Heart left ventricle (tissue), 16 donors: ENCODE measurements at places on chromosomes 6 and 20.
A peak's percentile ranks its signal among the peaks of the same experiment; 100 is the strongest.

- DNase-seq: no peak
Observed at GRCh38 chr6:45156075-45156474, 172.1 kb upstream of the RUNX2 start.

DNA sequence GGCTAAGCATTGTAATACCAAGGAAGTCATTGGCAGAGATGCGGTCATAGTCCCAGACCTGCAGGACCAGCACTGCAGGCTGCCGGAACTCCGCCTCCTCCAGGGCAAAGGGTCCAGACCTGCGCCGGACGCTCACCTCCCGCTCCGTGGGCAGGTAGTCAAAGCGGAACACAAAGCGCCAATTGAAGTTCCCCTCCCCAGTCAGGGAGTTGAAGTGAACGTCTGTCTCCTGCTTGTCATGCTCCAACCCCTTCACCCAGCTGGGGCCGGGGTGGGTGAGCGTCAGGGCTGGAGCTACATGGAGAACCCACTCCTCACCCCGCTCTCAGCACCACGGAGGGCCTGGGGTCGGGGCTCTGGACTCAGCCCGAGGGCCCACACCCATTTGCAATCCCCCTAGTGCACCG is 18.2 kb downstream of the ERGIC3 start:
- no peak for DNase-seq

- no peak for DNase-seq
Observed at GRCh38 chr6:36120539-36120938, 9.8 kb upstream of the MAPK13 start.

DNA sequence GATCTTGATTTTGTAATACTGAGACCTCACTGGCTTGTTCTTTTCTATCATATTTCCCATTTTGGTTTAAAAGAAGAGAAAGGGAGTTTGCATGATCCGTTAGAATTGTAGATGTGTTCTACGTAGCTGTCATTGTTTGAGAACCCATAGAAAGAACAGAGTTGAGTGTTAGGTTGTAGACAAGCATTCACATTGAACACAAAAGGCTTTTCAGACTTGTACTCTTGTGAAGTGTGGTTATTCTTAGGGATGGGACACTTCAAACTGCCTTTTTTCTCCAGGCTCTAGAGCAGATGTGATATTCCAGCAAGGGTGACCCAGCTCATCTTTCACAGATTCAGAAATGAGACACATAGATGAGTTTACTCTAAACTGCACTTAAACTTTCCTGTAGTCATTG is 19.9 kb downstream of the FOXO3 start:
- no peak for DNase-seq

- DNase-seq: no peak
Observed at GRCh38 chr6:39269961-39270360, 40.7 kb upstream of the KCNK5 start.

DNA sequence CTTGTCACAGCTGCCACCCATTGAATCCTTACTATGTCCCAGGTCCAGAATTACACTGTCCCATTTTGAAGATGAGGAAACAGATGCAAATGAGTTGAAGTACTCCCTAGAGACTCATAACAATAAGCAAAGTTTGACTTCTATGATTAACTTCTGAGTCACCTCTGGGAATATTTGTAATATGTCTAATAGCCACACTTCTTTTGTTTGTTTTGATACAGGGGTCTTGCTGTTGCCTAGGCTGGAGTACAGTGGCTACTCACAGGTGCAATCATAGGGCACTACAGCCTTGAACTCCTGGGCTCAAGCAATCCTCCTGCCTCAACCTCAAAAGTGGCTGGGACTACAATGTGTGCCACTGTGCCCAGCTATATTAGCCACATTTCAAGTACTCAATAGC is 11.4 kb upstream of the SOX12 start:
- DNase-seq: no peak

- DNase-seq: no peak
Observed at GRCh38 chr20:43386878-43387277, 70.8 kb upstream of the SRSF6 start.

- peak; percentile 90 for DNase-seq
Observed at GRCh38 chr6:143677891-143678791, at the start of gene PHACTR2. Gene PHACTR2 (plus strand): TSS chr6:143677965. CDS start chr6:143678164, 199 bp downstream.

DNA sequence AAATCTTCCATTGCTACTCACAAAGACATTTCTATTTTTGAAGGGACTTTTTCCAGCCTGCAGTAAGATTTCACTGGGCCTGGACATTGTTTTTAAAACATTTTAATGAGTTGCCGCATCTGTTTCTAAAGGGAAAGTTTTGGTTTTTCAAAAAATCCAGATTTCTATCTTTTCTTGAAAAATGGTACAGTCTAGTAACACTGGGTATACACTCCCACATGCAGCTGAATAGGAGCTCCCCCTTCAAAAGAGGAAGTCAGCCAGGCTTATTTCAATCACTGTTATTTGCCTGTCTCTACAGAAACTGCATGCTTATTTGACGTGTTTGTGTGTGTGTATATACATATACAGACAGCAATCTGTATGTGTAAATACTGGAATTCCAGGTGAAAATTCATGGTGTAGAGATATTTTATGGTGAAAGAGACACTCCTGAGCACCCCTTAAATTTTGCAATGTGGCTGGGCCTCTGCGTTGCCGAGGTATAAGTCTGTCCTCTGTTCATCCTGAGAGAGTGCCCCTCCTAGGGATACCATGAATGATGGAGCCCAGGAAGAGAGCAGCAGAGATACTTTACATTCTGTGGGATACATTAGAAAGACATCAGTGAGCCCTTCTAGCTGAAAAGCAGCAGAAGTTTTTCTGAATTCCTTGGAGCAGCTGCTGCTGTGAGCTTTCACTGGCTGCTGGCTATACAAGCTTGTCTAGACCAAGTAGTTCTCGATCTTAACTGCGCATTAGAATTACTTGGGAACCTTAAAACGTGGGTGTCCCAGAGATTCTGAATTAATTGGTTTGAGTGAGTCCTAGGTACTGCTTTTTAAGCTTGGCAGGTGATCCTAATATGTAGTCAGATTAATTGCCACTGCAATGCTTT is 12.0 kb upstream of the ABRACL start:
- DNase-seq: no peak

DNA sequence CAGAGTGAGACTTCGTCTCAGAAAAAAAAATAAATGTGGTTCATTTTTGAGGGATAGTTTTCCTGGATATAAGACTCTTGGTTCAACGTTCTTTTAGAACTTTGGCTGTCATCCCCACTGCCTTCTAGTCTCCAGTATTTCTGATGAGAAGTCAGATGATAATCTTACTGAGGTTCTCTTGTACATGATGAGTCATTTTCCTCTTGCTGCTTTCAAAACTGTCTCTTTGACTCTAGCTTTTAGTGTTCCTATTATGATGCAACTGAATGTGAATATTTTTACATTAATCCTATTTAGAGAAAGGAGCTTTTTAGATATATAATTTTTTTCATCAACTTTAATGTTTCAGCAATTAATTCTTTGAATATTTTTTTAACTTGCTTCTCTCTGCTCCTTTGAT is 46.0 kb upstream of the OR14J1 start:
- no peak for DNase-seq

DNA sequence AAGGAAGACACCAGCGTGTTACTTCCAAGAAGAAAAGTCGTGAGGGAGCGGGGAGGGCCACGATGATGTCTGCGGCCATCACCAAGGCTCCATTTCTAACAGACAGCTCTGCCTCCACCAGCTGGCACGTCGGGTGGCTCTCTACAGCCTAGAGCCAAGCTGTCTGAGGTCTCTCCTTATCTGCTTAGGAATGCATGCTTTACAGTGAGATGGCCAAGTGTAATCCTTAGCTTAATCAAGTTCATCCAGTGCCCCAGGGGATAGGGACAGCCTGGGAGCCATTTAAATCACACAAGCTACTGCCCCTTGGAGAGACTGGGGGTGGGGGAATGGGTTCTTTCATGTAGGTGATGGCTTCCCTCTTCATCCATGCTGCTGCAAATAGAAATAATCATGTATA is 213.8 kb upstream of the CST7 start:
- no peak for DNase-seq

- DNase-seq: peak; percentile 49
Observed at GRCh38 chr20:5657190-5657875, 92.9 kb upstream of the SHLD1 start.

DNA sequence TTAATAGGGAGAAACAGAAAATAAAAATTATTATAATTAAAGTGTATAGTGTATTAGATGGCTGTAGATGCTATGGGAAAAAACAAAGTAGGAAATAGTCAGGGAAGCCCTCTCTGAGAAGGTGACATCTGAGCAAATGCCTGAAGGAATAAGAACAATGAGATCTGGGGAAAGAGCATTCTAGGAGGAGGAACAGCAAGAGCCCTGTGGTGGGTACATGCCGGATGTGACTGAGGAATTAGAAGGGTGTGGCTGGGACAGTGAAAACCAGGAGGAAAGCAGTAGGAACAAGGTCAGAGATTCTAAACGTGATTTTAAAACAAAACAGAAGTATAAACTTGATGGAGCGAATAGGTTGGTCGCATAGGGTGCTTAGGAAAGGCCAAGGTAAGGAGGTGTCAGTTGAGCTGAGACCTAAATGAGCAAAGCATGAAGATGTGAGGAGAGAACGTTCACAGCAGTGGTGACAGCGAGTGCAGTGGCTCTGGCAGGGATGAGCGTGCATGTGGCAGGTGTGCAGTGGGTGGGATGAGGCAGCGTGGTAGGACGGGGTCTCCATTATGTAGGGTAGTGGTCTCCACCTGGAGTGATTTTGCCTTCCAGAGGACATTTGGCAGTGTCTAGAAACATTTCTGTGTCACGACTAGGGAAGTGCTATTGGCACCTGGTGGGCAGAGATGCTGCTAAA is 97.1 kb upstream of the MRPS10 start:
- DNase-seq: no peak

DNA sequence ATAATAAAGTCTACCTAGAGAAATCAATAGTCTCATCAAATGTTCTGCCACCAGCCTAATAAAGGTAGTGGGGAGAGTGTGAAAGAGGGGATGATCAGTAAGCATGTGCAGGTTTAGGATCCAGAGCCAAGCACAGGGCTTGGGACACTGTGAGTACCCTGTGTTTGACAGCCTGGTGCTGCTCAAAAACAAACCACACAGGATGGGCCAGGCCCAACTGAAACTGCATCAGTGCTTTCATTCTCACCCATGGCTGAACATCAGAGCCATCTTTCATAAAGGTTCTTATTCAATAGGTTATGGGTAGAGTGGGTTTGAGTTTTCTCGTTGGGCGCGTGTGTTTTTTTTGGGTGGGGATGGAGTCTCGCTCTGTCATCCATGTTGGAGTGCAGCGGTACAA is 87.3 kb upstream of the NHSL1 start:
- no peak for DNase-seq

DNA sequence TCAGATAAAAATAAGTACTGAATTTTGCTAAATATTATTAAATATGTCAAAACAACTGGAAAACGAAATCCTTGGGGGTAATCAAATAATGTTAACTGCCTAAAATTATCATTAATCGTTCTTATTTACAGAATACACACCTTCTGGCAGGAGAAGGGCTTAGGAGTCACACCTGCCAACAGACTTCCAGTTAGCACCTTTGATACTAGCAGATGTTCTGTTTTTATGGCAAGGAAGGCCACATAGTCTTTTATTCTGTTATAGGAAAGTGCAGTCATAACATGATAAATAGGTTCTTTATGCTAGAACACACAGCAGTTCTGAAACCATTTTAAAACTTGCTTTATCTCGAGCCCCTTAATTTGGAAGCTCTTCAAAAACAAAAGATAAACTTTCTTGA is 464.1 kb downstream of the UTRN start:
- DNase-seq: no peak

DNA sequence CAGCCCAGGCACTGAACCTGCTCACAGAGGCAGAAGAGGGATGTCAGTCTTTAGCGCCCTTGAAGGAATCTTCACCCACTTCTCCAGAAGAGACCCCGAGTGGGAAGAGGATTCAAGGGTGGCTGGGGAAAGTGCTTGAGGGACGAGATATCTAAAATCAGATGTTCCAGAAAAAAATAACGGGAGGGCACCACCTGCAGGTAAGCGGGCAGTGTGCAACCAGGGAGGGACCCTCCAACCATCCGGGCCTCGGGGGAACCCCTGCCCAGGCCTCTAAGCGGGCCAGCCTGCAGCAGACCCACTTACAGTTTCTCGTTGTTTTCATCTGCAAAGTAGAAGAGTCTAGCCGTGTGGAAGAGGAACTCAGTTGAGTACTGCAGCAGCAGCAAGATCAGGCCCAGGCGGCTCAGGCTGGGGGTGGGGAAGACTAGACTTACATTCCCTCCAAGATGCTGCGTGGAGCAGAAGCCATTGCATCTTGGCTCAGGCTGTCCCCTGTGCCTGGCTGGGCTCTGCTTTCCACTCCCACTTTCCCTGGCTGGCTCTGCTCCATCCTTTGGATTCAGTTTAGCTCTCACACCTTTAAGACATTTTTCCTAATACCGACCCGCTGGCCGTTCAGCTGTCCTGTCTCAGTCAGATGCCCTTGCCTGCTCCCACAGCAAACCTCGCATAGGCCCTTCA is 71.0 kb downstream of the TRAM2 start:
- DNase-seq: no peak

DNA sequence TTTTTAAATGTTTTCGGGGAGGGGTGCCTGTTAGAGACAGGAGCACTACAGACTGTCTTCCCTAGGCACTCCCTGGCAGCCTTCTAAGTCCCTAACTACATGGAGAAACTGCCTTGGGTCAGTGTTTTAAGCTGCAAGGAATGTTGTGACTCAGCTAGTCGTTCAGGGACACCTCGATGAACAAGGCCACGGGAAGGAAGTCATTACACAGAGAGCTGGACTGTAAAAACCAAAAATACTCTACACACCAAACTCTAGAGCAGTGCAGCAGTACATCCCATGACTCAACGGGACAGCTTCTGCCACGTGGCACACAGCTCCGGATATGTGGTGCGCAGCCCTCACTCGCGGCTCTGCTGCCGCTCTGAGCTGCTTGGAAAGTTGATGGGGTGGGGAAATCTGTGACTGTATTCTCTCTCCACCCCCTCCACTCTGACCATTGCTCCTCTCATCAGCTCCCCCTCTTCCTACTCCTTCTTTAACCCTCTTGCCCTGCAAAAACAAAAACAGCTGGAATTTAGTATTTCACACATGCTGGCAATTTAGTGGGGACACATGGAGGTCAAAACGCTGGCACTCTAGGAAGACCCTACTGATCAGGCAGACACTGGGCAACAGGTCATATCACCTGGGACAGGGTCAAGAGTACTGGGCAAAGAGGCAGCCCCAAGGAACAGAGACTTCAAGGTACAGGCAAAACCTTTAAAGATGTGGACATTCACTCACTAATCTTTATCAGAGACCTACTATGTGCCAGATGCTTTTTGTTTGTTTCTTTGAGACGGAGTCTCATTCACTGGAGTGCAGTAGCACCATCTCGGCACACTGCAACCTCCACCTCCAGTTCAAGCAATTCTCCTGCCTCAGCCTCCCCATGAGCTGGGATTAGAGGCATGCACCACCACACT is 10.9 kb upstream of the LPIN3 start:
- peak; percentile 89 for DNase-seq

DNA sequence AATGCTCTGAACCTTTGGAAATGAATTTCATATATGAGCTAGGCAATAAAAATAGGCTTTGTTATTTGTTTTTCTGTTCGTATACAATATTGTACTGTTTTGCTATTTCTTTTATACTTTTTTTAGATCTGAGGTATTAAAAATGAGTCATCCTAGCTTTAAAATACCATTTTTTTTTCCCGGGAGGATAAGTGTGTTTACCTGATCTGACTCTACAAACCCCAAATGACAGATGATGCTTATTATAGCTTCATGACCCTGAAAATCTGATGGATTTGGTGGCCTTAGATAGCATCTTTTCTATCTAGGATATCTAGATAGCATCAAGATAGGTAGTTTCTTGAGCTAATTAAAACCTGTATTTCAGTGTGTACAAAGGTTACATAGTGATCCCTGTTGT is 206.4 kb downstream of the DTNBP1 start:
- DNase-seq: no peak
